ENCODE measurements at places on chromosomes 5 and 9.

DNA sequence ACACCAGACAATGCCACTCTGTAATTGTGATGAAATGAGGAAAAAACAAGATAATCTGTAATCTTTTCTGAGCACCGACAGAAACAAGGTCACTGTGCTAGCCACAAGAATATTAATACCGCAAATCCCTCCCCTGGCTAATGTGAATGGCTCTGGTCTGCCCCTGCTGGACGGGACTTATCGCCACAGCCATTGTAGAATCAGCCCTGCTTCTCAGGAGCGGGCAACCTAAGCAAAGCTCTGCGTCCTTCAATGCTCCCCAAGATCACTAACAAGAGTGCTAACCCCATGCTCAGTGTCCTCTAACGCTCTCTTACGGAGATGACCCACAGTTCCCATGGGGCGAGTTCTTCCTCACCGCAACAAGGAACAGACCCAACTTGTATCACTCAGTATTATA lies 42.7 kb downstream of the OR2V1 start:
- DNase-seq, result no peak

- DNase-seq, result peak; percentile 18
These were observed at the start of gene PCDHB3 for GRCh38 chr5:141100243-141100805. PCDHB3 (plus strand) TSS chr5:141100473; CDS start chr5:141100650, 177 bp downstream.

DNA sequence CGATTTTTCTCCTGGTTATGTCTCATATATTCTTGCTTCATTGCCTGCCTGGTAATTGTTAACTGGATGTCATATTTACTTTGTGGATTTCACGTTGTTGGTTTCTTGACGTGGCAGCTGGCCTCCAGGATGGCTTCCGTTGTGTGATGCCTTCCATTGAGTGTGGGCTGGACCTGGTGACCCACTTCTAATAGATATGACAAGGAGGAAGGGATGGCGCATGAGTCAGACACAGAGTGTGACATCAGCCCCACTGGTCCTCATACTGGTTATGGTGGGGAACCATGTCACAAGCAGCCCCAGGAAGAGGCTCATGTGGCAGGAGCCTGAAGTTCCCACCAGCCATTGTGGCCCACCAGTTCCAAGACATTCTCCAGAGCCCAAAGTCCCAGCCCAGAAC lies 6.4 kb upstream of the PAEP start:
- DNase-seq, result no peak

DNA sequence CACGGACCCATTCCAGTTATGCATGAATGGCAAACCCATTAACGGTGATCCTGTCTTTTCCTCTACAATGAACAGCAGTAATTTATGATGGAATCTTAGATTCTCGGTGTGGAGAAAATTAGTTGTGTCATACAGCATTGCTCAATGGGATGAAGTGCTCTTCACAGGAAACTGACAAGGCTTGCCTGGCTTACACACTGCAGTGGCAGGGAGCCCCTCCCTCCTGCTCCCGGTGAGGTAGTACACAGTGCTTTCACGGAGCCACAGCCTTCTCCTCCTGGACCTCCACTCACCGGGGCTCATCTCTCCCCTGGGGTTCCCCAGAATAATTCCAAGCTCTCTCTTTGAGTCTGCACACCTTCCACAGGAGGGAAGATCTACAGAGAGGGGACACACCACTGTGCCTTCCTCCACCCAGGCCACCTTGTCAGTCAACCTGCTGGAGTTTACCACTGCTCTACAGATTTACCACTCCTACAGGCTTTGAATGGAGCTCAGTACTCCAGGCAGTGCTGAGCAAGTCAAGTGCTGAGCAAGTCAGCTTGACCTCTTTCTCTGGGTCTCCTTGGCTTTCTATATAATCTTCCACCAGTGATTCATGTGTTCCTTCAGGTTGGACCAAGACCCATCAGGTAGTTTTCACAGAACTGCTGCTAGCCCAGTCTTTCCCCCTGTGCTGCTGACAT lies 59.1 kb upstream of the TBC1D2 start:
- peak; percentile 15 for DNase-seq

DNA sequence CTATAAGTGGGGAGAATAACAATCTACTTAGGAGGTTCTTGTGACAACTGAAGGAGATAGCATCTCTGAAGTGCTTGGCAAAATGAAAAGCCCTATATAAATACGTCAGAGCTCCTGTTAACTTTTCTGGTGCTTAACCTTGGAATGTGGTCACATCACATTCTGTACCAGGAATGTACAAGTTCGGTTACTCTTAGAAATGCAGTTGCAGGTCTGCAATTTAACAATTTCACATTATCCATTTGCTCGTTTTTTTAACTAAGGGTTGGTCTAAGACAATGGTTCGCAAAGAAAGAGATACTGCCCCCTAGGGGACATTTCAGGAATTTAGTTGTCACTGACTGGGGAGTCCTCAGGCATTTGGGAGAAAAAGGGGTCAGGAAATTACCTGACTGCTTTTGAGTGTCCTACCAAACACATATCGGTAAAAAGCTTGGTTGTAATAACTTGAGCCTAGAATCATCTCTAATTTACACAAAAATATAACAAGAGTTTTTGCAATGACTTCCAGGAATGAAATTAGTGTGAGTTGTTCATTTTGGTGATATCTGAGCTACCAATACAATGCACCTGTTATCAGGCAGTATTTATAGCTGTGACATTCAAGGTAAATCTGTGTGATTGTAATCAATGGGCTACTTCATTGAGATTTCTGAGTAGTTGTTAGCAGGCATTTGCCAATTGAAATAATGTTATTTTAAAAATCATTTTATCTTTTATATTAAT lies 5.4 kb upstream of the HBEGF start:
- peak; percentile 85 for DNase-seq

DNA sequence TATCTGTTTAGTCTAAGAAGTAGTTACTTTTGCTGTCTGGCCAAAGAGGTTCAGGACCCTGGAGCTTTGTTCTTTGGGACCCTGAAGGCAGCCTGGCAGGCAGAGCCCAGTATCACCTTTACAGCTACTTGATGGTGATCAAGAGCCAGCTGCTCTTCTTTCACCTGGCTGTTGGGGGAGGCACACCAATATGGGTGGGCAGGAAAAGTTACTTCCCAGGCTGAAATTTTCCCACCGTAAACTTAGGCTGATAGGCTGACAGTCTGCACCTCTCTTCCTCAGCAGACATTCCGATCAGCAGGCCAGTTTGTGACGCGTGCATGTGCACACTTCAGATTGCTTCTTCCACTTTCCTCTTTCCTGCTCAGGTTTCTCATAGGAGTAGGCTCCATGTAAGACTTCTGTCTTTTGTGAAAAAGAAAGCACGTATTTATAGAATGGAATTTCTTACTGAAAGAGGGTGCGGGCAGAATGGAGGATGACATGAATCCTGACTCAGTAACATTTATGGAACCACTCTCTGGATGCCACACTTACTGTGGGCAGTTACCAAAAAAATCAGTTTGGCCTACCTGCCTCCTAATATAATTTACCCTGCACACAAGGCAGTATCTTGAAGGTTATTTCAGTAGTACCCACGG lies 223.9 kb upstream of the DMRT1 start:
- DNase-seq, result no peak

GRCh38 chr9:3929345-3930047 lies 370.4 kb downstream of the GLIS3 start:
- no peak for DNase-seq

GRCh38 chr5:92674321-92674720 lies 906.7 kb downstream of the NR2F1-AS1 start:
- DNase-seq, result no peak

DNA sequence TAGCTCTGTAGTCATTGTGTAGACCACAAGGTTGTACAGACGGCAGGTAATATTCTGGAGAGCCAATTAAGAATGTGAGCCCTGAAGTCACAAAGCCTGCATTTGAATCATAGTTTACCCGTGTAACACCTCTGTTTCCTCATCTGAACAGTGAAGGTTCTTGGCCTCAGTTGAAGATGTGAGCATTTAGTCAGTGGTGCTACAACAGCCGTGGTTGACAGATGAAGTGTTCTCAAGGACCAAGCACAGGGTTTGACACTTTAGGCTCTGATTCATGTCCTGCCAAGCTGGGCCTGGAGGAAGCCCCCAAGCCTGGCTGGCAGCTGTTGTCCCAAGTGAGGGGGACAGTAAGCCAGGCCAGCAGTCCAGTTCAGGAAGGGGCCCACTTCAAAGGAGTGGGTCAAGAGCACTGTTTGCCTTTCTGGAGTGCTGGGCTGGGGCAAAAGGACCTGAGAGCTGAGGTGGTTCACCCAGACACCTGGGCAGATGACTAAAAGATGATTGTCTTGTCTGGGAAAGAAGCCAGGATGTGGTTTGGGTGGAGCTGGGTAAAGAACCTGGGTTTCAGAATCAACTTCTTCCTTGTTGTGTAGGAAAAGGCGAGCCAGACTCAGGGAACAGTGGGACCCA lies 20.7 kb downstream of the FAXDC2 start:
- DNase-seq, result no peak

DNA sequence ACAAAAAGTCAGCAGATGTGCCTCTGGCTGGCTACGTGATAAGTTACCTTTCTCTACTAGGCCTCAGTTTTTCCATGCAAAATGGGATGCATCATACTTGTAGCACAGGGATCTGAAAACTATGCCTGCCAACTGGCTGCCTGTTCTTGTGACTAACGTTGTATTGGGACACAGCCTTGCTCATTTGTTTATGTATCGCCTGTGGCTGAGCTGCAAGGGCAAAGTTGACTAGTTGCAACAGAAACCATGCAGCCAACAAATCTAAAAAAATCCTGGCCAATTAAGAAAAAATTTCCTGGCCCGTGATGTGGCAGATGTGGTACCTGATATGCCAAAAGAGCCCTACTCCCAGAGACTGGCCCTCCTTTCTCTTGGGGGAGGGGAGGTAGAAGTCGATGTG lies 131.3 kb downstream of the SEC61B start:
- DNase-seq, result peak; percentile 65

DNA sequence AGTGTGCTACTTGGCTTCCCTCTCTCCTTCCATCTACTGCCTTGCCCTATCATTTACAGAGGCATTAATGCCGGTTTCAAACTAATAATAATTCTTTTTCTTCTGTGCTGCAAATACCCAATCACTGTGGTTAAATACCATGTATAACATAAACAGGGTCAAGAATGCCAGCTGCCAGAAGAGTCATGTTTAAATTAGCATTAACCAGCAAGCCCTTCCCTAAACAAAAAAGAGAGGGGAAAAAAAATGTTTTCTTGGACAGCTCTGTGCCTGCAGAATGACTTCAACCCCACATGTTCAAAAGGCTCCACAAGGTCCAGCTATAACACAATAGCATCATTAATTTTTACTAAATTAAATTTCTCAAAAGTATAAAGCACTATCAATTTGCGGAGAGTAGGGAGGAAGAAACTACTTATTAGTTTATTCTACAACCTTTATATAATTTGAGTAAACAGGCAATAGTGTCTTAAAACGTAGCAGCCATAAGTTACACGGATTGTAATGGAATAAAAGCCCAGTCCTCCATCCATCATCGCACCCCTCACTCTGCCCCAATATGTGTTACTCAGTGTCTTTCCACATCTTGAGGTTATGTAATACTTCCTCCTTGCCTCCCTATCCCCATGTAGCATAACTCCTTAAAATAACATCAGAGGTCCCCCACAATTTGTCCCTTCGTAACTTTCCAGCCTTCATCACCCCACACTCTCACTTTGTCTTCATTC lies 3.9 kb downstream of the LPAR1 start:
- no peak for DNase-seq

- DNase-seq, result peak; percentile 97
These were observed 19.8 kb upstream of the FER start for GRCh38 chr5:108727651-108728565.

DNA sequence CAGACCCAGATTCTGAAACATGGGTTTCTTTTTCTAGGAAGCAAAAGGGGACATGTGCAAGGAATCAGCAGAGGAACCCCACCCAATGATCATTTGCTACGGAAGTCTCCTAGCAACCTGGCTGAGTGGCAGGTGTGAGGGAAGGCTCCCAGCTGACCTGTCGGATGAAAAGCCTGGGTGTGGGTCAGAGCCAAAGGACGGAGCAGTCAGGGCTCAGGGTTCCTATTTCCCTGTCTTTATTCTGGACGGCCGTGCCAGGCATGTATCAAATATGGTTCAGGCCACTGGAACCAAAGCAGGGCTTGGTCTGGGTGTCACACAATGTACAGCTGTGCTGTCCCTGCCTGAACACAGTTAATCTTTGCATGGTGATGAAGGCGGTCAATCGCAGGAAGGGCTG lies 20.1 kb downstream of the STK10 start:
- DNase-seq, result no peak

DNA sequence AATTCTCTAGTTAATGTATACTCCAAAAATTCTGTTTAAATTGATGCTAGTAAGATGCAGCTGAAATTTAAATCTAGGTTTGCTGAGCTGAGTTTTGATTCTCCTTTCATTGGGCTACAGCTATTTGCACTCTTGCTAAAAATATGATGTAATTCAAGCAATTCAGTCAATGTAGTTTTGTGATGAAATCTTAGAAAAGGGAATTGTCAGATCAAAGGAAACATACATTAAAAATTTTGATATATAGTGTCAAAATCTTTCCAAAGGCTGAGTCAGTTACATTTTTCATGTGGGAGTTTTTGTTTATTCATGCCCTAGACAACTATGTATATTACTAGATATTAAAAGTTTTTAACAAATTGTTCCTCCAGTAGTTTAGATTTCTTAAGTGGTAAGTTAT lies 334.9 kb upstream of the DAB2 start:
- DNase-seq, result no peak

DNA sequence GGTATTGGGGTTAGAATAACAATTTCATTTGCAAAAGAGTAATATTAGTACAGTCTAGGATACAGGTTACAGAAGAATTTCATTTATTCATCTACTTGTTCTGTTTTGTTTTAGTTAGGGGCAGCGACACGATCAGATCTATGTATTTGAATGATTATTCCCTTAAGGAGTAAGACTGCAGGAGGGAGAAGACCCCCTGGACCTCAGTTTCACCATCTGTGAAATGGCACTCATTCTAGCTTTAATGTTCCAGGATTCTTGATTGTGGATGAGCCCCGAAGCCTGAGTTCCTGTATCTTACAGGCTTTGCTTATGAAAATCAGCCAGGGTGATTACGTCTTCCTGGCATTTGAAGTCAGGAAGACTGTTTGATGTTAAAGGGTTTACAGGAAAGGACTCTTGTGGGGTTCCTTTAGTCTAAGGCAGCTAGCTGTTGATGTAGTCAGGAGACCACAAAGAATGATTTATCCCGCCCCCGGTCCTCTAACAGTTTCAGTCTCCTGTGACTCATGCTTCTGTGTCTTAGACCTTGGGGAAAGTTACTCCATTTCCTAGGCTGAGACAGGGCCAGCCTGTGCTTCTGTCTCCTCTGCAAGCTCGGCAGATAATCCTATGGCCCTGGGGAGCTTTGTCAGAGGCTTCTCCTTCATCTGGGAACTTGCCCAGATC lies 11.5 kb downstream of the SMIM3 start:
- peak; percentile 96 for DNase-seq

GRCh38 chr5:169347786-169348185 lies 46.8 kb upstream of the SLIT3 start:
- no peak for DNase-seq

DNA sequence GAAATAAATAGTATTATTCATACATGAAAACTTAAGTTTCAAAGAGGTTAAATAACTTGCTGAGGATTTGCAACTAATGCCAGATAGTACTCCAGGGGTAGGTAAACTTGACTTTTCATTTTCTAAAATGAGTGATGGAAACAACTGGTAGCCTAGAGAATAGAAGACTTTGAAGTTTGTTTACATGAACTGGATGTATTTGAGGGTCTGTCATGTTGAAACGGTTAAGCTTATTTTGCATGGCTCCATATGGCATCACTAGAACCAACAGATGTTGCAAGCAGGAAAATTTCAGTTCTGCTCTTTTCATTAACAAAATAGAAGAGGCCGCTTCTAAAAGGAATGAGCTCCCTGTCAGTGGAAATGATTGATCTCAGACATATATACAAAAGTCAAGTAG lies 105.1 kb upstream of the SGCD start:
- no peak for DNase-seq
